Activated CD4-positive, alpha-beta T cell treated with anti-CD3 and anti-CD28 coated beads, Interleukin-2, Interleukin-6, amounts not matched to agents 100 ng/mL and 50 ng/mL, durations not matched to agents 16 hours and 8 hours (primary cell): ENCODE measurements at places on chromosomes 5 and 9.

- peak; percentile 29 for DNase-seq
Observed at GRCh38 chr5:134561871-134562296, 36.4 kb downstream of the JADE2 start.

DNA sequence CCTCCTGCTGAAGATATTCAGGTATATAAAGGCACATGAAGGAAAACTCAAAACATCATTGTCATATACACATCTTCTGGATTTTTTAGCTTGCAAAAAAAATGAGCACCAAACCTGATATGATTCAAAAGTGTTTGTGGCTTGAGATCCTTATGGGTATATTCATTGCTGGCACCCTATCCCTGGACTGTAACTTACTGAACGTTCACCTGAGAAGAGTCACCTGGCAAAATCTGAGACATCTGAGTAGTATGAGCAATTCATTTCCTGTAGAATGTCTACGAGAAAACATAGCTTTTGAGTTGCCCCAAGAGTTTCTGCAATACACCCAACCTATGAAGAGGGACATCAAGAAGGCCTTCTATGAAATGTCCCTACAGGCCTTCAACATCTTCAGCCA lies at the start of gene IFNK:
IFNK (plus strand) TSS at position 55 of the 400 bp plus-strand sequence; CDS start at position 102, 47 bp downstream.
- DNase-seq = no peak

- DNase-seq = no peak
Observed at GRCh38 chr9:88494983-88495721, 39.8 kb upstream of the NXNL2 start.

DNA sequence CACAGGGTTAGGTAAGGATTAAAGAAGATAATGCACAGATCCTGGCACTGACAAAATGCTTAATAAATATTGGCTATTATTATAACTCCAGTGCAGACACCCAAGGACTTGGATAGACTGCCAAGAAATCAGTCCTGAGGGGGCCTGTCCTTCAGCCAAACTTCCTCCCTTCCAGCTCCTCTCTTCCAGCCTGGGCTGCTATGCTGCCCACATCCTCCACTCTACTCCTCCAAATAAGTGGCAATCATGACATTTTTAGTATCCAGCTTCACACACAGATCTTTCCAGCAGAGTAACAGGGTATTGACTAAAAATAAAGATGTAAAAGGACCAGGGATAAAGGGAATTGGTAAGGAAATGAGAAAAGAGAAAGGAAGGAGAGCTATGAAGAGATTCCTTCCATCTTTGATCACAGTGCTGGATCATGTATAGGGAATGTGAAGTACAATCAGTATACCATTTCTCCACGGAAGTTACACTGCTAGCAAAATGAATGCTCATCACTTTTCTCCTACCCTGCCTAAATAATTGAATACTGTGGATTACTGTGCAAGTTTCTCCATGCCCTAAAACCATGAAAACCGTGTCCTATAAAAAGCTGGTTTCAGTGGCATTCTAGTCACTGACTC lies 136.0 kb upstream of the OSMR start:
- DNase-seq = no peak

GRCh38 chr9:128552744-128553440 lies 505 bp downstream of the SPTAN1 start:
- DNase-seq = peak; percentile 60

DNA sequence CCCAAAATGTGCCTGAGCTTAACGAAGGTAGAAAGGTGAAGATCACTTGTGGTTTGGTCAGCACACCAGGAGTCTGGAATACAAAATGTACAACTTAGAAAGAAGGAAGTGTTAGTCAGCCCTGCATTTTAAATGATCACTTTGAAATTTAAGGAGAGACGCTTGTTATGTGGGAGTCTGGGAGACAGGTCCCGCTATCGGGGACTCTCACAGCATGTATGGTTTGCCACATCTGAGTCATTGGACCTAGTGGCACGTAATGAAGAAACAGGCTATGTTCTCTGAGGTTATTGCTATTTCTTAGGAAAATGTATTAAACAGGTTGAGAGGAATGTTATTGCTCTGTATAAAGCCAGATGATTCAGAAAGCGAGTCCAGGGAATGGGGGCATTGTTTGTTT lies 2362.5 kb upstream of the WWC1 start:
- no peak for DNase-seq

- no peak for DNase-seq
Observed at GRCh38 chr5:39992617-39993202, 567.9 kb upstream of the DAB2 start.
